Activated T-helper 2 cell treated with anti-CD3 and anti-CD28 coated beads, Interferon-gamma antibody, Interleukin-2, Interleukin-4, amounts not matched to agents 10 μg/mL and 5 μg/mL and 100 μg/mL, durations not matched to agents 14 hours and 24 hours and 36 hours (primary cell): ENCODE measurements at places on chromosomes 2 and 18. TPM values are rescaled to one million over a fixed set of nuclear protein-coding genes. Genes with fewer than 3 reads are reported as not detected.

GALR1 gene
- not detected in 2 replicates for total RNA-seq

HAAO gene
- 5.1 and 5.8 TPM in 2 replicates for total RNA-seq

FEV gene
- total RNA-seq: not detected in 2 replicates

PRPF40A gene
- 144 and 170 TPM in 2 replicates for total RNA-seq

DSC2 gene
- total RNA-seq: not detected in 2 replicates

ID2 gene
- 423 and 431 TPM in 2 replicates for total RNA-seq

KCNJ13 gene
- not detected in 2 replicates for total RNA-seq

IL1F10 gene
- not detected in 2 replicates for total RNA-seq

CENPA gene
- total RNA-seq: 24.3 and 27.3 TPM in 2 replicates

REG3G gene
- total RNA-seq: not detected in 2 replicates

BCL11A gene
- 0.21 TPM in 2 replicates for total RNA-seq

FAM110C gene
- total RNA-seq: 5.3 and 5.7 TPM in 2 replicates

DNA sequence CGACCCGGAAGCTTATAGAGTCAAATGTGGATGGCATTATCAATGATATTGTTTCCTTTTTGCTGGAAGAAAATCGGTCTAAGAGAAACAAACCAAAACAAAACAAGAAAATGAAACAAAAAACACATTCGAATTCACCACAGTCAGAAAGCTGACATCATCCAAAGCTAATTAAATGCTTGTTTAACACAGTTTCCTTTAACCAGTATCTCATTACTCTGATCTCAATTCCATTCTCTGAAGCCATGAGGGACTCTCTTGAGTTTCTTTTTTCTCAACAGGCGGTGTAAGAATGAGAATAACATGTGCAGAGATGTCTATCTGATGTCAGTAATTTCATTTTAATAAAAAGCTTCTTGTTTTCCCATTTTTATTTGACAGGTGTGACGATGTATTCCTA is 1448.3 kb upstream of the DDX18 start:
- DNase-seq: no peak

DNA sequence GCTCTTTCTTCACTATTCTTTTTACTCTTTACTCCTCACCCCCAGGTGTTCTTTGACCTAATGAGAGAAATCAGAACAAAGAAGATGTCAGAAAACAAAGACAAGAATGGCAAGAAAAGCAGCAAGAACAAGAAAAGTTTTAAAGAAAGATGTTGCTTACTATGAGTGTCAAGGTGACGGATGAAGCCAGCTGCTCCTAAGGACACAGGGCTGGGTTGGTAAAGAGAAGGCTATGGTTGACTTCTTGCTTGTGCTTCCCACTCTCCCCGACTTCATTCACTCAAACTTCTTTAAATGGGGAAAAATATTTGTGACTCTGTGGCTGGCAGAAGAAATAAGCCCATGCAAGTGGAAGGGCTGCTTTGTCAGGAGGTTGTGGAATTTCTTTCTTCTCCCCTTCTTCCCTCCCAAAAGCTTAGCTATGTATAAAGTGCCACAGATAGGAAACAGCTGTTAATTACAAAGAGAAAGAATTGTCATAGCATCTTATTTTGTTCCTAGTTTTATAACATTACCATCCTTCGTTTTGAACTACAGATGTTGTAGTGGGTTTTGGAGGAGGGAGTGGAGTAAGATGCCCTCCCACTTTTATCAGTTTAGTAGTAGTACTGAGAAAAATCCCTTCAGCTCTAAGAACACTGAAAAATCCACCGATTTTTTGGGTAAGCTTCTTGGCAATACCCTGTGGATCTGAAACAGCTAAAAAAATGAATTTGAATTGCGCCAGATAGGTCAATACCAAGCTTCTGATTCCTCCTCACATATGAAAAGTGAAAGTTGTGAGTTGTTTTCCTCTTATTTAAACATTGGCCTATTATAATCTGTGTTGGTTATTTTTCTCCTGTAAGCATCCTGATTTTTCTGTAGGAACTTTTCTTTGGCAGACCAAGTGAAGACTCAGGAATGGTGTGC is 40.7 kb downstream of the RALB start:
- DNase-seq: no peak

GRCh38 chr2:201685156-201685555 is 13.3 kb downstream of the MPP4 start:
- DNase-seq: no peak

DNA sequence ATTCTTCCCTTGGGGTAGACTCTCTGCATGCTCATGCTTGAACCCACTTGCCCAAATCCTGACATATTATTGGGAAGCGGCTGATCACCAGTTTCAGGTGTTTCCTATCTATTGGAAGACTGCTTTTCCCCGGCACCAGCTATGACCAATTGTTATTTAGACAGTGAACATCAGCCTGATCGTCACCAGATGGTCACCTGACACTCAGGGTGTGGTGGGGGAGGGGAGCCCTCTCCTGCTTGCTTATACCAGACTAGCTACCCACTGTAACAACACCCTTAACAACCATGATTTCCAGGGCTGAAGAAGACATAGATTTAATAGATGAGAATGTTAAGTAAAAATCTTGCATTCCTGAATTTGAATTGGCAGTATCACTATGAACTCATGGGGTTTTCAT is 44.3 kb downstream of the RBM43 start:
- DNase-seq: no peak

DNA sequence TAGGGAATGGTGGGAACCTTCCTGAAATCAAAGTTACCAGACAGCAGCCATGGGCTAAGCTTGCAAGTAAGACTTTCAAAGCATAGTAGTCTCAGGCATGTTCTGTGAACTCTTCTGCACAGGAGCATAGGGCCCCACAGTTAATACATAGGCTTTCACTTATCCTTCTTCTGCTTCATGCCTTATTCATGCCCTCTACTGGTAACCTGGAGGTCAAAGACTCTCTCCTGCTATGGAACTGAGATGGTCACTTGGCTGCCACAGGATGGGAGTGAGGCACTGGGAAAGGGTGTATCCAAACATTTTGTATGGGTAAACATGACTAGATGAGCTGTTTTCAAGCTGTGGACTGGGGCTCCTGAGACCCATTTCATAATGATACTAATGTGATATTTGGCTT is 49.1 kb upstream of the ZNF638 start:
- no peak for DNase-seq

DNA sequence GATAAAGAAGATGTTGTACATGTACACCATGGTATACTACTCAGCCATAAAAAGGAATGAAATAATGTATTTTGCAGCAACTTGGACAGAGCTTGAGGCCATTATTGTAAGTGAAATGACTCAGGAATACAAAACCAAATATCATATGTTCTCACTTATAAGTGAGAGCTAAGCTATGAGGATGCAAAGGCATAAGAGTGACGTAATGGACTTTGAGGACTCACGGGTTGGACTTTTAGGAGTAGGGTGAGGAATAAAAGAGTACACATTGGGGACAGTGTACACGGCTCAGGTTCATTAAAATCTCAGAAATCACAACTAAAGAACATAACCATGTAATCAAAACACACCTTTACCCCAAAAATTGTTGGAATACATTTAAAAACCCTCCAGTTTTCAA is 206.4 kb downstream of the RIT2 start:
- no peak for DNase-seq

DNA sequence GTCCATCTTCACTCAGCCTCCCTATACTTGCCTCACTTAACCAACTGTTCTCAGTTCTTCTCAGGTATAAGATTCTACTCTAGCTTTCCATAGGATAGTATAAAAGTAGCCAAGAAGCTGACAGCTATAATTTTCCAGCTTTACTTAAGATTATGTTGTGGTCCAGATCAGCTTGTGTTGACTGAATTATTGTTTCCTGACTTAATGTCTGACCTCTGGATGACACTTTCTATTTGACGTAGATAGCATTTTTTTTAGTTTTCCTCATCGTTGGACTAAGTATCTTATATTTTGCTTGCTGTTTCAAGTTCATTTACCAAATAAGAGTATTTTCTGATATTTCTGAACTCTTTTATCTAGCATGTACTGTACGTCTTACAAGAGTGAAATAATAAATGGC is 1272.5 kb upstream of the CDH2 start:
- DNase-seq: no peak

DNA sequence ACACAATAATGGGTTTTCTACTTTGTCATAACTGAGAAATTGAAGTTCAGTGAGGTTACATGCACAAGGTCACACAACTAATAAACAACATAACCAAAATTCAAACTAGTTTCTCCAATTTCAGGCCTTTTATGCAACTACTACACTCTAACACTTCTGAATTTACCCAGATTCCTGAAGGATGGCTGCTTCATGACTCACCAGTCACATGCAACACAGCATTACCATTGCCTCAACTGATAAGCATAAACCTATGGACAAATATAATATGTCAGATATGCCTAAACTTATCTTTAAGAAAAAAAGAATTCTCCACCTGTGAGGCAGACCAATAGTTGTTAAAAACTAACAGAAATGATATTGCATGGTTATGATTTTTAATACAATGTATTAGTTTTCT is 586.5 kb upstream of the SLC8A1 start:
- no peak for DNase-seq

GRCh38 chr2:100233061-100233460 is 89.2 kb downstream of the LONRF2 start:
- no peak for DNase-seq

- no peak for DNase-seq
Measured at GRCh38 chr2:150388289-150388625, 99.2 kb downstream of the RND3 start.

DNA sequence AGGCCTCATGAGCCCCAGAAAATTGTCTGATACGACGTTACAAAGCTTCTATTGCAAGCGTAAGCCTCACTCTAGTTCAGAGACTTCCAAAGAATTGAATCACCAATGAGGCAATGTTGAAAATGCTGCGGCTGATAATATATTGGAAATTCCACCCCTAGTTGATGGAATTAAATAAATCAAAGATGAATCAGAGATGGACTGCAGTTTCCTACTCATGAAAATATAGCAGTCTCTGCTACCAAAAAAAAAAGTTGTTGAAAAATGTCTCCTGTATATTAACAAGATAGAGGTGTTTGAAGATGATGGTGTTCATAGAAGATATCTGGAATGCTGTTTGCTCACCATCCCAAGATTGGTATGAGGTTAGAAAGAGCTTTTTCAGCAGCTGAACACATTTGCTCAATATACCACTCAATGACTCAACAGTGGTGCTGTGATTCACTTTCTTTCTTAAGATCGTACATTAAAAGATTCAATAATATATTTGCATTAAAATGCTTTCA is 99.8 kb upstream of the ARHGAP28 start:
- DNase-seq: no peak

DNA sequence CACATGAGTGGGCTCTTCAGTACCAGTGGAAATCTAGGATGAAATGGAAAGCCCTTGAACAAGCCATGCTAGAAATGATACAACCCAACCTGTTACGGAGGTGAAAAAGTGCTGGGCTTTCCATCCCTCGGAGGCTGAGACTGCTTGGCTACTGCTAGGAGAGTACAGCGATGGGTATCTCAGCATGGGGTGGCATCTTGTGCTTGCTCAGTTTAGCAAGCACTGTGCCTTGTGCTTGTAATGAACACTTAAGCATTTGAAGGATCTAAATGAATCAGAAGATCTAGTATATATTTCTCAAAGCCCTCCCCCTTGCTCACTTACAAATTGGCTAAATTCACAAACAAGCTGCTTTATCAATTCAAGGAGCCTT is 44.3 kb upstream of the EHBP1 start:
- no peak for DNase-seq

DNA sequence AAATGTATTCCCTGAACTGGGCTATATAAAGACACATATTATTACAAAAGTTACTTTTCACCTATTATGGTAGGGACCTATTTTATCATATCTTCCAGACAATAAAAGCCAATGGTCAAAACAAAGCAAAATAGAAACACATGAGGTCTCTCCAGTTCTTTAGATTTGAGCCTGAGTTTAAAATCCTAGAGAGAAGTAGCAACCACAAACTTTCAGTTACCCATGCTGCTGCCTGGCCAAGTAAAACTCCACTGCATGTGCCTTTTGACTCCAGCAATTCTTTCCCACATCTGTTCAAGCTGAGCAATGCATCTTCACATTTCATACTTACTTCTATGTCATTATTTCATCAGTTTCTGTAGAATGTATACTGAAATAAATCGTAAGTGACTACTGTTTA is 405.3 kb downstream of the STK39 start:
- DNase-seq: no peak

- DNase-seq: no peak
Measured at GRCh38 chr2:126359494-126359893, 296.5 kb upstream of the GYPC start.

GRCh38 chr2:42361728-42362283 is 789 bp upstream of the COX7A2L start:
- DNase-seq: no peak

DNA sequence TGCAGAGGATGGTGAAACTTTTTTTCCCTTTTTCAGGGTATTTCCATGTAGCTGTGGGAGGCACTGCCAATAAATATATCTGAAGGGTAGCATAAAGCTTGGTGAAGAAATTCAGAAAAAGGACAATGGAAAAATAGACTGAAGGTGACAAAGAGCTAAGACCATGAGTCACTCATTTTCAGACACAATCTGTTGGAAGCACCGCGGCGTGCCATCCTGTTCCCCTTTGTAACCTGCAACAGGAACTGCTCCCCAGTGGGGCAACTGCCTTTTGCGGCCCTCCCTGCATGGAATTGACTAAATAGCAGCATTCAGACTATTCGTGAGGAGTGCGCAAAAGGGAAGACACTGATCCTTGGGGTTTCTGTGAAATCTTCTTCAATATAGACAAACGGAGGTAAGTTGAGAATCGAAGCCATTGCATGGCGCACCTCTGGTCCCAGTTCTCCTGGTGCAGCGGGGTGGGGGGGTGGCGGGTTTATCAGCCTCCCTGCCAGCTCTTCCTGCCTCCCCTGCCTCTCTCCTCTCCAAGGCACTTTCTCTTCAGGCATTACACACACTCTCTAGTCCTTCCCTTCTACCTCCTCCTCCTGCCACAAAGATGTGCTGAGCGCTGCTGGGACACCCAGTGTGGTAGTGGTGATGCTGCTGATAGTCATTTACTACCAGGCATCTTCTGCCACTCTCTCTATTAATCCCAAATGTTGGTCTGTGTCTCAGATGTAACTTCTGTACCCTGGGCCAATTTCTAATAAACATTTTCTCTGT is 126.2 kb upstream of the TMEM200C start:
- no peak for DNase-seq

- no peak for DNase-seq
Measured at GRCh38 chr2:163407296-163407695, 328.5 kb downstream of the FIGN start.

- DNase-seq: no peak
Measured at GRCh38 chr2:233112776-233113452, 52.8 kb downstream of the INPP5D start.

- no peak for DNase-seq
Measured at GRCh38 chr18:9234528-9234927, 97.9 kb downstream of the ANKRD12 start.
